ENCODE measurements at places on chromosomes 11 and 22. TPM values are rescaled to one million over a fixed set of nuclear protein-coding genes. Genes with fewer than 3 reads are reported as not detected.
A peak's percentile ranks its signal among the peaks of the same experiment; 100 is the strongest.

The DLG2 gene
- total RNA-seq, result 2.1 TPM

DNA sequence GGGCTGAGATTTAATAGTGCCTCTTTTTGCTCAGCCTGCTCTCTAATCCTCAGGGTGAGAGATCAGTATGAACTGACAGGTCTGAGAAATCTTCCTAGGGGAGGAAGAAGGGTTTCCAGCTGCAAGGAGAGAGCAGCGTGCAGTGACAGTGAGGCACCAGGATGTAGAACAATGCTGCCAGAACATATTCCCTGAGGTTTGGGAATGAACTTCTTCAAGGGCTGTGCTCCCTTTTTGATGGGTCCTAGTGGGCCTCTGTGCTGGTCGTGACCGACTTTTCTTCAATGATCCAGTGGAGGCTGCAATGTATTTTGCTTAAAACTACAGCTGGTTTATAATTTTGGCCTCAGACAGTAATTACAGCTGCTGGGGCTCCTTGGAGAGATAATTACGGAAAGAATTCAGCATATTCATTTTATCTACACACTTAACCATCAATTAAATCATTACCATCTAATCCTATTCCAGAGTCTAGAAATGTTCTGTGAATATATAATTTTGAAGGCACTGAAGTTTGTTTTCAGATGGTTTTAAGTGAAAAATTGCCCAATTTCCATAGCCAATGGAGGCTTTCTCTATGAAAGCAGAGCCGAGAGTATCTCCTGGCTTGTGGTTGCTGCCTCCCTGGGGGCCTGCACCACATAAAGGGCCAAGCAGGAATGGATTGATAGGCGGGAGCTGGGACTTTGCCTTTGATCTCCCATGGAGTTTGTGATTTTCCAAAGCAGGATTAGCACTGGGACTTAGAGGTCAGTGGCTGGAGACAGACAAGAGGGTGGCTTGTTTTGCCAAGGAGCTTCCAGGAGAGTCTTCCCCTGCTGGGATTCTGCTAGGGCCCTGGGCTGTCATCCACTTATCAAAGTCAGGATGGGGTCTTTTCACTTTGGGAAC lies 41.0 kb upstream of the OLFML1 start:
- H3K27me3 ChIP-seq, result no peaks in the 10 kb centered on the region
- H3K36me3 ChIP-seq, result no peaks in the 10 kb centered on the region
- DNase-seq, result no peak
- no peaks in the 10 kb centered on the region for H3K4me1 ChIP-seq
- H3K27ac ChIP-seq, result no peak overlapping the region

- no peak within 1 kb of the TSS for H3K27ac ChIP-seq
- H3K4me1 ChIP-seq, result peaks cover 5% of the 10 kb centered on the region
- H3K27me3 ChIP-seq, result peaks cover 9% of the 10 kb centered on the region
- DNase-seq, result peak; percentile 70
Observed at GRCh38 chr22:45284705-45285262, at the start of gene UPK3A. Gene UPK3A (plus strand): TSS chr22:45284949. CDS start chr22:45285014, 65 bp downstream.

- no peaks in the 10 kb centered on the region for H3K27me3 ChIP-seq
- H3K4me3 ChIP-seq, result no peak overlapping the region
- no peaks in the 10 kb centered on the region for H3K36me3 ChIP-seq
- no peak for DNase-seq
Observed at GRCh38 chr22:43310311-43310710, 32.9 kb downstream of the SCUBE1 start.

DNA sequence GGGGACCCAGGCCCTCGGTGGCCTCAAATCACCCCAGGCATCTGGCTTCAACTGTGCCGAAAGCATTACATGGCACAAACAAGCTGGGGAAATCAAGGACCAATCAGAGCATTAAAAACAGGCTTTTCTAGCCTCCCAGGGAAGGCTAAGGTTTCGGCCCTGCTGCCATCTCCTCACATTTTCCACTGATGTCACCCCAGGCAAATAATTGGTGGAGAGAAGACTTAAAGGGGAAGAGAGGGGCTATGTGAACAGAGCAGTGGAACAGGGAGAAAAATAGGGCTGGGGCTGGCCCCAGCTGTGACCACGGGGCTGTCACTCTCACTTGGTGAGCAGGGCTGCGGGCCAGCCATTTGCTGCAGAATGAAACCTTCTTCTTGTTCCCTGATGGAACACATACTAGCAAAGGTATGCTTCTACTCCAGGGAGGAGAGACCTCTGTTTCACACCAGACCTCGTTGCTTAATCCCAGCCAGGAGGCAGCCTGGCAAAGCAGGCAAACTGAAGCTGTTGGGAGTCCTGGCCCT lies 581.3 kb downstream of the SOX6 start:
- no peak overlapping the region for H3K27ac ChIP-seq
- H3K4me3 ChIP-seq, result no peak overlapping the region
- H3K4me1 ChIP-seq, result peaks cover 5% of the 10 kb centered on the region

Measured in activated CD4-positive, alpha-beta memory T cell treated with anti-CD3 and anti-CD28 coated beads for 36 hours (primary cell).